ENCODE measurements at places on chromosomes 4 and X.

- DNase-seq = no peak
These were observed 1428.7 kb downstream of the PCDH18 start for GRCh38 chr4:136103616-136104015.

- DNase-seq = no peak
These were observed 51.6 kb upstream of the BLTP1 start for GRCh38 chr4:122100508-122100907.

DNA sequence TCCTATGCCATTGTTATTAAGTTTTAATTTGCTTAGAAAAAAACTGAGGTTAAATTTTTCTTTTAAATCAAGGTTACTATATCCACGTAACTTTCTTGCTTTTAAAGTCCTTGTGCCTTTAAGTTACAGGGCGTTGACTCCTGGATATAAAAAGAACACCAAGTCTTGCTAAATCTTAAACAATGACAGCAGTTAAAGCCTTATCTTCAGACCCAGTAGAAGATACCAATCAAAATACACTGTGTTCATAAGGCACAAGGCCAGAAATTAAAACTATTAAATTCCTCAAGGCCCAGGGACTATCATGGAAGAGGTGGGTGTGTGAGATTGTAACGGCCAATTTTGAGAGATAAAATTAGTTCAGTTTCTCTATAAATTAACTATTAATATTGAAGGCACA is 60.4 kb downstream of the PAGE2 start:
- no peak for DNase-seq

DNA sequence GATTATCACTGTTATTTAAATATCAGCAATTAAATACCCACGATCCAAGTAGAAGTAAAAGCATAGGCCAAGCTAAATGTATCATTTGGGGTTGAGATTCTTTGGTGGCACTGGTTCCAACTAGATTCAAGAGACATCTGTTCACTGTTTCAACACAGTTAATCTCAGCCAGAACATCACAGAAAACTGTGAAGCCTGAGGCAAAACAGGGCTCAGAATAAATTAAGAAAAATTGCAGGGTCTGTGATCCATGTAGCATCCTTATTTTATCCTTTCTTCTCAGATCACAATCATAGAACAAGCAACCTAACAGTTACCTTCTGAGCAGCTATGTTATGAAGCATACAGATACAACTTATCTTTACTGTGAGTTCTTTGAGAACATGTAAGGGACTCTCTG is 23.7 kb downstream of the YTHDC1 start:
- DNase-seq = no peak

DNA sequence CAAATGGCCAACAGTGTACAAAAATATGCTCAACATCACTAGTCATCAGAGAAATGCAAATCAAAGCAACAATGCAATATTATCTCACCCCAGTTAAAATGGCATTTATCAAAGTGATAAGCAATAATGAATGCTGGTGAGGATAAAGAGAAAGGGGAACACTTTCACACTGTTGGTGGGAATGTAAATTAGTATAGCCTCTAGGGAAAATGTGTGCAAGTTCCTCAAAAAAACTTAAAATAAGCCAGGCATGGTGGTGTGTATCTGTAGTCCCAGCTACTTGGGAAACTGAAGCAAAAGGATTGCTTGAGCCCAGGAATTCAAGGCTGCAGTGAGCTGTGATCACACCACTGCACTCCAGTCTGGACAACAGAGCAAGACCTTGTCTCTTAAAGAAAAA is 572.1 kb downstream of the NLGN4X start:
- no peak for DNase-seq

GRCh38 chrX:80808881-80809411 is 731 bp downstream of the BRWD3 start:
- DNase-seq = no peak

DNA sequence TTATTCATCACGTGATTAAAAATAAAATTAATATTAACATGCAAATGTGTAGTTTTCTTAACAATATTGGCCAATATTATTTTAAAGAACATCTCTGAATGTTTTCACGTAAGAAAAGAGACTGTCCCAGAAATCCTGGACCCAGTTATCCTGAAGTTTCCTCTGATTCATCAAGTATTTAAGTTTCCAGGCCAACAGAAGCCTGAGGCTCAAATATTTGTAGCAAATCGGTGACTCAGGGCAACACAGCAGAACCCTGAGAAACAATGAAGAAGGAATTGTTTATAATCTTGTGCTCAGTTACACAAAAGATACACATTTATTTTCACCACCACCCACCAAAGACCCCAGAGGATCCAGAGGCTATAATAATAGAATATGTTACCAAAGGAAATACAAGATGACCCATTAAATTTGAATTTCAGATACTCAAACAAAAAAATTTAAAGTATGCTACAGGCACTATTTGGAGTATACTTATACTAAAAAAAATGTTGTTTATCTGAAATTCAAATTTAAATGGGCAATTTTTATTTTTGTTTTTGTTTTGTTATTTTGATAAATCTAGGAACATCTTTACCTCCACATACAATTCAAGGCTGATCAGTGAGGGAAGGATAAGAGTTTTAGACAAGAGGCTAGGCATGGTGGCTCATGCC is 33.9 kb upstream of the SLC7A11 start:
- no peak for DNase-seq

Data from activated T-cell treated with anti-CD3 and anti-CD28 coated beads for 1 hour (primary cell).